ENCODE measurements at places on chromosomes 11 and 22.

DNA sequence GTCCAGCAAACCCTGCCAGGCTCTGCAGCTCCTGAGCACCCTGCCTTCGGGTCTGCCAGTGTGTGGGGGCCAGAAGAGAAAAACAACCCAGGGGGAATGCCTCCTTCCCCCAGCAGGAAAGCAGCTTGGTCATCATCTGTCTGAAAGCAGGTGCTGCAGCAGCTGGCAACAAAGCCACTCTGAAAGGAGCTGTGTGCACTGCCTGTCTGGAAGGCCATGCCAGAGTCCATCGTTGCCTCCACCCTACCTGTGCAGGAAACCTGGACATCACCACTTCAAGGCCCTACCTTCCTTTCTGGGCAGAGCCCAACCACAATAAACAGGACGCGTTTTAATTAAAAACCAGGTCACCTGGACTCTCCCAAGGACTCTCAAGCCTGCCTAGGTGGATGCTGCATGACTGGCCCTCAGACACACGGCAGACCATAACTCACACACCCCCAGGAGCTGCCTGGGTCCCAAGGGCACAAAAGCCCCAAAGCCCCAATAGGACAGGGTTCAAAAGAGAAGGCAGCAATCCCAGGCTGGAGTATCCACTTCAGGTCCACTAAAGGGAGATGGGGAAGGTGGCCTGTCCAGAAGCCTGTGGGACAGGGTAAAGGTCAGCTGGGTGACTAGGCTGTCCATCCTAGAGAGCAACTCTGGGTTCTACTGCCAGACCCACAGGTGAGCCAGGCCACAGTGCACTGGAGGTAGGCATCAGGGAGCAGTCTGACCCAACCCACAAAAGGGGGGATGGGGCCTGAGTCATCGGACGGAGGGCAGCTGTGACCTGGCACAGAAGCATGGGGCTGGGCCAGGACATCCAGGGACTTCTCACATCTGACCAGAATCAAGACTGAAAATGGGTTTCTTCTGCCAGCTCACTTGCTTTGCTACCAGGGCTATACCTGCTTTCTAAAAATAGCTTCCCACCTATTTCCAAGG lies 6.1 kb downstream of the GNB1L start:
- DNase-seq = no peak

DNA sequence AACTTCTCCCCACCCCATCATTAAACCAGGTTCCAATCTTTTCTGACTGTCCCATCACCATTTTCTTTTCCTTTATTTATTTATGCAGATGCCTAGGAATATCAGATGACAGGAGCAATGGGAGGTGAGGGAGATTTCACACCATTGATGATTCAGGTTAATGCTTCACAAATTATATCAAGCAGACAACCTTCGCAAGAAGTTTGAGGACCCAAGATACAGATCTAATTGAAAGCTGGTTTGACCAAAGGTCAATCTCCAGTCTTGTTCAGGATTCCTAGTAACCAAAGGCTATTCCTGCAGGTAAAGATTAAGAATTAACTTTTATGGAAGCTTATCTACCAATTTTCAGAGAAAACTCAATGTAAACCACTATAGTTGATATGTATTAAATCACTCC lies 54.4 kb downstream of the SLC35F2 start:
- DNase-seq = no peak

DNA sequence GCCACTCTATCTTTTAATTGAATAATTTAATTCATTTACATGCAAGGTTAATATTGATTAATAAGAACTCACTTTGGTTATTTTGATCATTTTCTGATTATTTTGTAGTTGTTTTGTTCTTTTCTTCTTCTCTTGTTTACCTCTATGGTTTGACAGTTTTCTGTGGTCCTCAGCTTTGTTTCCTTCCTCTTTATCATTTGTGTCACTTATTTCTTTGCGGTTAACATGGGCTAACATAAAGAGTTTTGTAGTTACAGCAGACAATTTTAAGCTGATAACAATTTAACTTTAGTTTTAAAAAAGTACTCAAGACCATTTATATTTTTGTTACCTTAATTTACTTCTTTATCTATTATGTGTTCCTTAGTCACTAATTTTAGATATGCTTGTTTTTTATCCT lies 1032.8 kb upstream of the RAG2 start:
- no peak for DNase-seq

DNA sequence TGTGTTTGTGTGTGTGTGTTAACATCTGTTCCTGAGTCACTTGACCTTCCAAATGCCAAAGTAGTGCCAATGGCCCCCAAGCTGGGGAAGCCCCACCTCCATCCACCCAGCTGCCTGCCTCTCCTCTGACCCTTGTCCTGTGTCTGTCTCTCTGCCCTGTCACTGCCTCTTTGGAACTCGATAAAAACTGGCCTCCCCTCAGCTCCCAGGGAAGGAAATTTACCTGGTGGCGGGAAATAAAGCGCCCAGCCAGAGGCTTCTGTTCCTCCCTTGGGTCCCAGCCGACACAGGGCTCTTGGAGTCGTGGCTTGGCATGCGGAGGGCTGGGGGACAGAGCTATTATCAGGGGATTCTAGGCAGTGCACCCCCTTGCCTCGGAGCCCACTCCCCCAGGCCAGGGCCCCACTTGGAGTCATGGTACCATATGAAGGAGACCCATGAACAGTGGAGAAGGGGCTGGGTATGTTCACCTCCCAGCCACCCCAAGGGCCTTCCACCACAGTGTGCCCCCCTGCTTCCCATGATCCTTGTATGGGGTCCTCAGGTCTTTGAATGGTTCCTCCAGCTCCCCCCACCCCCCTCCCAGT lies 6.2 kb downstream of the KCNC1 start:
- DNase-seq = no peak

- DNase-seq = no peak
These were observed 157.0 kb downstream of the MN1 start for GRCh38 chr22:27644566-27644965.

GRCh38 chr22:21726650-21727049 lies 8.9 kb downstream of the YPEL1 start:
- DNase-seq = no peak

Measured in cerebellar nuclear complex (tissue), 1 donor.